HS-5 (cell line): ENCODE measurements at places on chromosomes 5 and 9.

- no peak for DNase-seq
Measured at GRCh38 chr5:152638996-152639552, 234.0 kb upstream of the NMUR2 start.

DNA sequence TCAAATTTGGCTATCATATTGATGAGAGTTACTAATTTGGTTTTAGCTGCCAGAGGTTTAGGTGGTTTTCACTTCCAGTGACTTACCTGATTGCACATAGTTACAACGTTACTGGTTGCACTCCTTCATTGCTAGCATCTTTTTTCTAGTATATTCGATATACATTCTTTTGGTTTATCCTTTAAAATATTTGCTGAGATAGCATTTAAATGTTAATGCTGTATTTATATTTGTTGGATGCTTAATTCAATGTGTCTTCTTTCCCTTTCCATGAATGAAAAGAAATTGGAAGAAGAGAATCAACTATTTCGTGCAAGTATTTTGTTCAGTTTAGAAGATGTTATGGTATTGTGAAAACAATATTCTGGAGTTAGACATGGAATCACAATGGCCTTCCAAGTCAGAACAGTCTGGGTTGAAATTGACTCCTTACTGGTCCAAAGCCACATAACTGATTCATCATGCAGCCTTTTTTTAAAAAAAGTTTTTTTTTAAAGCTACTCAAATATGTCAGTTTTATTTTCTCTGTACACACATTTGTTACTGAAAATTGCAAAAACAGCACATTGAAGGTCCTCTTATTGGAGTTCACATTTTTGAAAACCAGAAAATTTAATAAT is 2.2 kb downstream of the SPIN1 start:
- no peak for DNase-seq

DNA sequence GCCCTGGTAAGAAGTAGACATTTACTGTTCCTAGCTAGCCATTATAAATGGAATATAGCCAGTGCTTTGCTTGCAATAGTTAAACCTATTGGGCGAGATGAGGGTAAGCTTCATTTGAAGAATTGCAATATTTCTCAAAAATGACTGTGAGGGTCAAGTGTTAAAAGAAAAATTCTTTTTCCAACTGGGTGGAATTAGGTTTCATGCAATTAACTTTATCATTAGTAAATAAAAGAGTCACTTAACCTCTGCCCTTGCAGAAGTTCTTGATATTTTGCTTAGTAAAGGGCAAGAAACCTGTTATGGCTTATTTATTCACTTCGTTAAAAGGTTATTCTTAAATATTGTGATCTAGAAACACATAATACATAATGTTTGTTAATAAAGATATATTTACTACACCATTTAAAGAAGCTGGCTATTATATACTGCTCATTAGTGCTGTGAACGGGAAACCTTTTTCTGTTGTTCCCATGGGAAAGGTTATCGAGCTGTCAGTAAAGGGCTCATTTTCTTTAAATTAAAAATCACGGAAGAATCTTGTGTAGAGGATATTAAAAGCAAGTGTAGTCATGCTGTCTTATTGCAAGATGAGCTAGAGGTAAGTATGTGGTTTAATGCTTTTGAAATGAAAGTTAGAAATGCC is 370.5 kb downstream of the CSNK1G3 start:
- DNase-seq = no peak

- DNase-seq = no peak
Measured at GRCh38 chr5:6713274-6714225, at the start of gene TENT4A. Gene TENT4A, plus strand, starts transcription at chr5:6713432. Its CDS starts 552 bp downstream, at chr5:6713984.

DNA sequence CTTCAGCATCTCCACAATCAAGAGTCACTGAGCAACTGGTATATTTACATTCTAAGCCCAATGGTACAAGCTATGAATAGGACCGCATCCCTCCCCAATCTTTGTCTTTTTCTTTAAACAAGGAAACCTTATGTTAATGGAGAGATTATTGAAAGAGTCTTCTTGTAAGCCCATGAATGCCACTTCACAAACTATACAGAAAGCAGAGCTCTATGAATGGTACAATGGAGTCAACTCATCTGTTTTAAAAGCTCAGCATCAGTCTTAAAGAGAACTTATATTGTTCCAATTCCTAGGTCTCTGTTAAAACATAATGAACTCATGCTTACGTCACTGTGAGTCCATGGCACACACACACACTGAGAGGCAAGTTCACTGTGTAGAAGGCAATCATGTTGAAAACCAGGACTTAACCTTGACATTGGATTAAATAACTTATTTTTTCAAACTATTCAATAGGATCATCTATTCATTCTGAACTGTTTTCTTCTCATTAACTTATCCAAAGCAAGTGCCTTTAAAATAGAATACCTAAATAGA is 4.5 kb downstream of the NREP start:
- DNase-seq = no peak

GRCh38 chr9:38036359-38037084 is 32.5 kb downstream of the SHB start:
- DNase-seq = no peak

DNA sequence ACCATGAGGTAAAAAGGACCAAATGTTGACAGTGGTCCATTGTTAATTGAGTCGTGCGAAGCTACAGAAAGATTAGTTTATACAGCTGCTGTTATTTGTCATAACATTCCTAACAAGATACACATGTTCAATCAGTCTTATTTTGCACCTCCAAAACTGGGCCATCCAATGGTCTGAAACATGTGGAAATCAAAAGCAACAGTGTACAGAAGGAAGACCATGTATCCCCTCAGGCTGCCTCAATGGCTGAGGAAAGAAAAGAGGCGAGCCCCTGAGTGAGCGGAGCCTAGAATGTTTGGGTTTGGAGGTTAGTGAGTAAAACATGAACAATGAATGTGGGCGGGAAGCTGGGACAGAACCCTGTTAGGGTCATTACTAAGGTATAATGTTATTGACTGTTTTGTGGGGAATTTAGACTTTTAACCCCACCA is 35.6 kb downstream of the NFIB start:
- DNase-seq = peak; percentile 33

- DNase-seq = no peak
Measured at GRCh38 chr9:134065612-134066419, 2.0 kb downstream of the BRD3 start.

DNA sequence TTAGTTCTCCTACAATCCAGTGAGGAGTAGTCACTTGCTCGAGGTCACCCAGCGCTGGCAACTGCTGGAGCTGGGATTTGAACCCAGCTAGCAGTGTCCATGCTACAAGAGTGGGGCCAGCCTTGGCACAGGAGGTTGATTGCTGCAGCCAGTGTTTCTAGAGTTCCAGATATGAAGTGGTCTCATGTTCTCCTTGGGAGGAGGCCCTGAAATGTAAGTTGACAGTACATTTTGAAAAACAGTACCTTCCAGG is 802 bp downstream of the CCDC107 start:
- no peak for DNase-seq

GRCh38 chr5:111772456-111773122 is 15.6 kb upstream of the NREP start:
- DNase-seq = no peak

DNA sequence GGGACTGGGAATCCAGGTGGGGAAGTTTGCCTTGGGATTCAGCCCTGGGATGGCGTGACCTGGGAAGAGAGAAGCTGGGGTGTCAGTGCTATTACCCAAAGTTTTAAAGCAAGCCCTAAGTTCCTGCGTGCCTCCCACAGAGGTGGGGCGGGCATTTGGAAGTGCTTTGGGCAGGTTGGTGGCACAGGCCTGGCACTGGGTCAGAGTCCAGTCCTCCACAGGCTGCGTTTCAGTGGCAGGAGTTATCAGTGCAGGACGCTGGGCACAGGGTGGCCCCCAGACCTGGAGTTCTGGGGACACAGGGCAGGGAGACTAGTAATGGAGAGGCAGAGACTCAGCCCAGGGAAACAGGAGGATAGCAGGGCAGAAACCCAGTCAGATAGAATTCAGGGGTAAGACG is 147.2 kb downstream of the MAST4 start:
- DNase-seq = no peak

- no peak for DNase-seq
Measured at GRCh38 chr9:114256827-114257328, 66.0 kb upstream of the ORM1 start.

DNA sequence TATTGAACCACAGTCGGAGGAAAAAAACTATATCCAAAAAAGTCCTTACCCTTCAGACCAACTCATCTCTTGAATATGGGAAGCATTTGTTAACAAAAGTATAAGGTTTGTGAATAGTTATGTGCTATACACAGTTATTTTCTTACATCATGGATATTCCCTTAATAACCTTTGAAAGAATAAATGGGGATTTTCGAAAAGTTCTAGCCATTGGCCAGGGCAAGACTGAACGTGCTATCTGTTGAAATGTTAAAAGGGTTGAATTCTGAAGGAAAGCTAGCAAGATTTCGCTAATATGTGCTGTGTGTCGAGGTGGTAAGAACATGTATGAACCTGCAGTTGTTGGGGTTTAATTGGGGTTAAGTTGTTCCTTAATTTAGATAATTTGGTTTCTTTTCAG is 140.8 kb downstream of the SMARCA2 start:
- no peak for DNase-seq

- no peak for DNase-seq
Measured at GRCh38 chr5:34639852-34640626, 16.1 kb upstream of the RAI14 start.

DNA sequence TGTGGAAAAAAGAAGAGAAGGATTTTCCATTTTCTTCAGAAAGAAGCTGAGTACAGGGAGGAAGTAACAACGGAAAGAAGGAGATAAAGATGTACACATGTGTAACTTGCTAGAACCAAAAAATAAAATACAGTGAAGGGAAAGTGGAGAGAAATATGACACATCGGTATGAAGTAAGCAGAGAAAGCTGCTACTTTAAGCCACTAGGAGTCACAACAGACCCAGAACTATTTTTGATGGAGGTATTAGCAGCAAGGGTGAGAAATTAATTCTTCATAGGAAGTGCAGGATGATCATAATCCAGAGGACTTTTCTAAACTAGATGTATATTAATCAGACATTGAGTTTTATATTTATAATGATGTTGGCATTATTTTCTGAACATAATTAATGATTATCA is 88.5 kb downstream of the FAM174A start:
- DNase-seq = no peak

- DNase-seq = no peak
Measured at GRCh38 chr5:108898257-108898656, 150.6 kb downstream of the FER start.

DNA sequence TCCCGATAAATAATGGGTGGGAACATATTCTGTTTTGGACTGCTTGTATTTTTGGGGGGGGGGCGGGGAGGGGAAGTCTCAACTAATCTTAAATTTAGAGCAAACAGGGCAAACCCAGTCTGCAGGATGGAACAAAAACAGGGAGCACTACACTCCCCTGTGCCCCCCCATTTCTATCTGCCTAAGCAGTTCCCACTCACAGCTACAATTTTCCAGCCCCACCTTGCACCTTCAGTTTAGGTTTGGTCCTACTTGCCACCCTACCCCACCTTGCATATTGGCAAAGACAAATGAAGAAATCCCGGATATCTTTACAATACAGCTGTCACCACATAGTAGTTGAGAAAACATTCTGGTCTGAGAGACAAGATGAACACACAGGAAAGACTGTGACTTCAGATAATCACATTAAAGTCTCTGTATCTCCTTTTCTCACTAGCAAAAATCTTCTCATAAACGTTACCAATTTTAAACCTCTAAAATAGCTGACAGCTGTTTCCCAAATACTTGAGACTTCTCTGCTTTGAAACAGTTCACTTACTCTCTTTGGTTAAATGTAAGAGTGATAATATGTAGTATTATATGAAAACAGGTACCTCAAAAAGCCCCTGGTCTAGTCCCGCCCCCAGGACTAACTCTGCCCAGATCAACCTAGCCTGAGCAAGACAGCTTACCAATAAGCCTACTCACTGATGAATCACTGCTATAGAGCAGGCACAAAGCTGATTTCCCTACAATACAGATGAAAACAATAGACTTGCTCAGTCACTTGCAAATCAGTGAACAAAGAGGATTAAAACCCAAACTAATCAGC is 5.2 kb upstream of the RAPGEF6 start:
- no peak for DNase-seq

DNA sequence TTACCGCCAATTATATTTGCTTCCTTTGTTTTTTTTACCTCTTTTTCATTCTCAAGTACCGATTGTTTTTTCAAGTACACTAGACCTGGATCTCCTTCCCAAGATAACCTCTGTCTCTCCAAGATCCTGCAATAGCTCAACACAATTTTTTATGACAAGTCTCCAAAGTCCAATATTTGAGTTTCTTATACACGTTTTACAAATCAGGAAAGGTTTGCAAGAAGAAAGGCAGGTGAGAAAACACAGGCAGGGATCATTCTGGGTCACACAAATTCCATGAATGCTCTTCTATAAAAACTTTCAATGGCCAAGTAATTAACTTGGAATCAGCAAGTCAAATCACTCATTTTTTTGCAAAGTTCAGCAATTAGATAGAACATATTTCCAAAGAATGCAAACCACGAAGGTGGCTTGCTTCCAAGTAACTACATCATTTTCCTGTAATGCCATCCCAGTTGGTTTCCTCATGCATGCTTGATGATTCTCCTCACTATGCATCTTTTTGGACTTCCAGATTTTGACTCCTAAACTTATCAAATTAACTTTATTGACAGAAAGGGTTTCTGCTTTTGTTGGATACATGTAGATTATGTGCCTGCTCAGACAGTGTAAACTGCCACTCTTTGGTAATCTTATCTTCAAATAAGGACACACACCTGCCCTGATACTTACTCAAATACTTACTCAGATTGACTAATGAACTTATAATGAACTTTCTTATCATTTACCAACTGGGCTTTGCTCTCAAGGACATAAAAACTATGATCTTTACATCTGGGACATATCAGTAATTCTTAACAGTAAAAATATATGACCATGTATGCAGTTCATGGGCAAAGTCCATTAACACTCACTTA is 24.7 kb upstream of the IFNE start:
- DNase-seq = peak; percentile 97

- no peak for DNase-seq
Measured at GRCh38 chr9:69109152-69109551, 64.9 kb upstream of the TJP2 start.

- DNase-seq = no peak
Measured at GRCh38 chr5:142342128-142342981, 17.5 kb upstream of the SPRY4 start.

- peak; percentile 89 for DNase-seq
Measured at GRCh38 chr5:59792983-59793585, 100.4 kb downstream of the PDE4D start.

DNA sequence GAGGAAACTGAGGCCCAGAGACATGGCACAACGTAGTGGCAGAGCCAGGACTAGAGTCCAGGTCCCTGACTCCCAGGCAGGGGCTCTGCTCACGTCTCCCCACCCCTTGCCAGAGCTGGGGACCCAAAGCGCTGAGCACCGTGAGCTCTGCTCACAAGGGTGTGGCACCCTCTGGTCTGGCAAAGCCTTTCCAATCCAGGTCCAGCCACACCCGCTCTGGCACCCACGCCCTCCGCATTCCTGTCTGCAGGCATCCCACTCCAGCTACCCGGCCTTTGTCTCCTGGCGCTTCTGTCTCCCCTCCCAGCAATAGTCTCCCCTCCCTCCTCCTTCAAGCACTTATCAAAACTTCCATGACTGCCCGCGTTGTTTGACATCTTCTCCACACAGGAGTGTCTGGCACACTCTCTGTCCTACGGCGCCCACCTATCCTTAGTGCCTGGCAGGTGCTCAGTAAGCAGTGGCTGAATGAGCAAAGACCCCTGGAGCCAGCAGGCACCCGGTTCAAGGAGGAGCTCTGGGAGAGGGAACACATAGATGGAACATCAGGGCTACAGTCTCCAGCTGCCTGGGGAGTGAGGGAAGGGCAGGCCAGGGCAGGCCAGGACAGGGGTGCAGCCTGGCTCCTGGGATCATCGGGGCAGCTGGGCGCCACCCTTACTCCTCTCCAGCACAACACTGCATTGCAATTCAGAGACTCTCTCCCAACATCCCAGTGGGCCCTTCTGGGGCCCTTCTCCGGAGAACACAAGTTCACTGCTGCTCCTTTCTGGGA is 12.0 kb downstream of the HIGD2A start:
- DNase-seq = no peak
